ENCODE measurements at places on chromosomes 6 and 20. TPM values are rescaled to one million over a fixed set of nuclear protein-coding genes. Genes with fewer than 3 reads are reported as not detected.

HSPA1A gene
- 71.1 TPM for total RNA-seq

OXT gene
- total RNA-seq, result not detected

DNA sequence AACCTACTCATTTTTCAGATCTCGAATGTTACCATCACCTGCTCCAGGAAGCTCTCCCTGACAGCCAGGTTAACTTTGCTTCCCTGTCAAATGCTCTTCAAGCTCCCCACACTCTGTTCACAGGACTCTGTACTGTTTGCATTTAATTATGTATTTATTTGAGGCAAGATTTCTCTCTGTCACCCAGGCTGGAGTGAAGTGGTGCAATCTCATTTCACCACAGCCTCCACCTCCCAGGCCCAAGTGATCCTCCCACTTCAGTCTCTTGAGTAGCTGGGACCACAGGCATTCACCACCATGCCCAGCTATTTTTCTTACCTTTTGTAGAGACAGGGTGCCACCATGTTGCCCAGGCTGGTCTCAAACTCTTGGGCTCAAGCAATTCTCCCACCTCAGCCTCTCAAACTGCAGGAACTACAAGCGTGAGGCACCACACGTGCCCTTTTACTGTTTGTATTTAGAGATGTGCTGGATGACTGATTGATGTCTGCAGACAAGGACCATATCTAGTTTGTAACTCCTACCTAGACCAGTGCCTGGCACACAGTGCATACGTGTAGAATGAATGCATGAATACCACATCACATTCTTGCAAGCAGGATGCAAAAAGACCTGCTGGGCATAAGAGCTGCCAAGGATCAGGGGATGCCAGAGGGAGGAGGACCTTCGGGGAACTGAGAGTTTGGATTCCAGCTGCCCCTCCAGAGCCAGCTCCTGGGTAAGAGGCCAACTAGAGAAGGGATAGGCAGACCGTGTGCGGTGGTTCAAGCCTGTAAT, 15.6 kb upstream of the CBFA2T2 start:
- no peak for DNase-seq

GRCh38 chr20:50223039-50224005, 32.7 kb downstream of the CEBPB start:
- DNase-seq, result no peak

GRCh38 chr20:52630138-52630537, 342.0 kb upstream of the TSHZ2 start:
- no peak for DNase-seq

NUP153 gene
- 47.4 TPM for total RNA-seq

GRCh38 chr6:87183687-87184086, 28.3 kb downstream of the ZNF292 start:
- DNase-seq, result no peak

DNA sequence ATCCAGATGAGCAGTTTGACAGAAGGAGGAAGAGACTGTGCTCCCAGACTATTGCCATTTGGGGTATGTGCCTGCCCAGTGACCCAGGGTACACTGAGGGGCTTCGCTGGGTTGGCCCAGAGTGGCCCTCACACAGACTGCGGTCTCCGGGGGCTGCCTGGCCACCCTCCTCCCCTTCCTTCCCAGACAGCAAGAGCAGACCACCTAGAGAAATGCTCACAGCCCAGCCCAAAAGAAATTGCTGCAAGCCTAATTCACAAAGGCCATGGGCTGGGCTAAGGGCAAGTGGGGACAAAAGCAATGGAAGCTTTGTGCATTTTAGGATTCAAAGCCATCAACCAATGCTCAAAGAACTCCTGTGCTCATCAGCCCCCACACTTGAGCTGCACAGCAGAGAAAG, 277.6 kb downstream of the CDC5L start:
- DNase-seq, result no peak

GRCh38 chr20:19322061-19322985, 109.9 kb downstream of the SLC24A3 start:
- DNase-seq, result no peak

OVOL2 gene
- total RNA-seq, result not detected

SLC13A3 gene
- total RNA-seq, result 9.8 TPM

- DNase-seq, result no peak
Observed at GRCh38 chr6:113464960-113465359, 392.2 kb upstream of the MARCKS start.

ADAT2 gene
- total RNA-seq, result 5.4 TPM

Data from cerebellum (tissue), 4 donors.